B cell (primary cell): ENCODE measurements at places on chromosomes 6 and 20.

DNA sequence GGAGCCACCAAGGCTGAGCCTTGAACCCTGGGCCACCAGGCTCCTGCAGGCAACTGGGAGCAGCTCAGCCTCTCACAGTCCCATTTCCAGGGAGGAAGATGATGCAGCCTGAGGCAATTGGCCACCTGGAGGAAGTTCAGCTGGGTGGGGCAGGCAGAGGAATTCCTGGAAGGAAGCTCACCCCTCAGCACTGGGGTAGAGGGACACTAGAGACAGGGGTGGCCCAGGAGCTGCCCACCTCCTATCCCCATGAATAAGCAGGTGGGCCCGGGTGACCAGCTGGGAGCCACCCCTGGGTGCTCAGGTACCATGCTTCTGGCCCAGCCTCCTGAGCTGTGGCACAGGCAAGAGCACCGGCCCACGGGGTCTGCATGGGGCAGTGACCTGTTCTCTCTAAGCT lies 3.6 kb upstream of the HSPA12B start:
- DNase-seq, result no peak

DNA sequence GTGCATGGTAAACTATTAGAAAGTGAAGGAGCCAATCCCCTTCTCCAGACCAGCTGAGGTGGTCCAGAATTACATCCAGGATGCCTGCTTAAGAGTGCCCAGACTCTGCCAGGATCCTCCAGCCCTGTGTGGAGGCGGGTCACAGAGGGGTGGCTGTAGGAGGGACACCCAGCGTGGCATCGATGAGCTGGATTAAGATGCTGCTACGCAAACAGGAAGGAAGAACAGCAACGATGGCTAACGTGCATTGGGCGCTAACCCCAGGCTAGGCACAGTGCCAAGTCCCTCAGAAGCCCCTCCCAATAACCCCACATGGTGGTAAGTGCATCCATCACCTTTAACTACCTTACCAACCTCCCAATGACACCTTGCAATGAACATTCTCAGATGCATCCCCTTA lies 63.9 kb upstream of the MRPS10 start:
- DNase-seq, result no peak

DNA sequence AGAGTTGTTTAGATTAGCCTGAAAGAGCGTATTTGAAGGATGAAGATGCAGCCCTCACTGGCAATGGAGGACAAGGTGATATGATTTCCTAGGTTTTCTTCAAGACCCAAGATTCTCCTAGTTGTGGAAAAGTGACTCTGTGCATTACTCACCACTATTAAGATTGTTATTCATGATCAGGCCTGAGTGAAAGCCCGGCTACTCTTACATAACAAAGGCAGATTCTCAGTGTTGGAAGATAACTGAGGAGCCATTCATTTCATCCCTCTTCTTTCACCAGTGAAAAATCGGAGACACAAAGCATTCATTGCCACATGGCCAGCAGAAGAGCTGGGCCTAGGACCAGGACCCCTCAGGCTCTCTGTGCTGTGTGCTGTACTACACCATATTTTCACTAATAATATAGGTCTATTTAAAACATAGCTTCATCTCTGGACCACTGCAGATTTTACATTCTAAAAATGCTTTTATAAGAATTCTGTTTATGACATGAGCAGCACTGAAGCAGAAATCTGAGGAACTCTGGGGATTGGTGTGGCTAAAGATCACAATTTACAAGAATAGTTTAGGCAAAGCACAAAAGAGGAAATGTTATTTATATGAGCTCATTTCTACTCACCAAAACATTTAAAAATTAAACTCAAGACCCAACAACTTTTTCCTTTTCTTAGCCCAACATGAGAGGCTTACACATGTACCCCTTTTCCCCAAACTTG lies 181.9 kb upstream of the CCN2 start:
- DNase-seq, result peak; percentile 24

DNA sequence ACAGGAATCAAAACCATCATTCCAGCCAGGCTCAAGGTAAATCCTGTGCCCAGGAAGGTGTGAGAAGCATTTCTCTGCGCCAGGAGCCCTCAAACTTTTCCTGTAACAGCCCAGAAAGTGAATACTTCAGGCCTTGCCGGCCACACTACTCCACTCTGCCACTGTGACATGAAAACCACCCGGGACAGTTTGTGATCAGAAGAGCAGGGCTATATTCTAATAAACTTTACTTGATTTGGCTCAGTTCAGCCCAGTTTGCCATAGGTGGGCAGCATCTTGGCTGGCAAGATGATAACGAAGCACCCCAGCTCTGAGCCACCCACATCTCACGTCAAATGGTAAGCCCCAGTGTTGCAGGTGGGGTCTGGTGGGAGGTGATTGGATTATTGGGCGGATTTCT lies 249.4 kb downstream of the DLL1 start:
- no peak for DNase-seq

GRCh38 chr6:31826793-31827285 lies 699 bp upstream of the HSPA1B start:
- no peak for DNase-seq

DNA sequence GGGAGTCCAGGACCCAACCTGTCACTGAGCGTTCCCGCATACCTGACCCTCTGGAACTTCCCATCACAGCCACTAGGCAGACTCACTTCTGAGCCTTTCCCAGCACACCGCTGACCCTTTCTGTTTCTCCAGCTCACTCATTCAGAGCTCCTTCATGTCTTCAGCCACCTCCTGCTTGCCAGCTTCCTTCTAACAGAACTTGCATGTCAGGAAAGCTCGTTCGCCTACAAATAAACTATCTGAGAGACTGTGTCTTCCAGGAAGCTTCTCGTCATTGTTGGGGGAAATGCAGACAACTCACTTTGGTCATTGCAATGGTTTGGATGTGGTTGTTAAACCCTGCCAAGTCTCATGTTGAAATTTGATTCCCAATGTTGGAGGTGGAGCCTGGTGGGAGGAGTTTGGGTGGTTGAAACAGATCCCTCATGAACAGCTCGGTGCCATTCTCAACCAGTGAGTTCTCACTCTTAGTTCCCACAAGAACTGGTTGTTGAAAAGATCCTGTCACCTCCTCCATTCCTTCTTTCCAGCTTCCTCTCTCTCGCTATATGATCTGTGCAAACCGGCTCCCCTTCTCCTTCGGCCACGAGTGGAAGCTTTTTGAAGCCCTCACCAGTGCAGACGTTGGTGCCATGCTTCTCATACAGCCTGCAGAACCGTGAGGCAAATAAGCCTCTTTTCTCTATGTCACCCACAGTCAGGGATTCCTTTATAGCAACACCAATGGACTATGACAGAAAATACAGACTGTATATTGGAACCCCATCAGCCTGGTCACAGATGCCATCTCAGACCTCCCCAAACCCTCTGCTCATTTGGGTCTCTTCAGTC lies 1.4 kb upstream of the MUC21 start:
- no peak for DNase-seq

GRCh38 chr6:13368079-13368730 lies 39.9 kb upstream of the TBC1D7 start:
- no peak for DNase-seq

DNA sequence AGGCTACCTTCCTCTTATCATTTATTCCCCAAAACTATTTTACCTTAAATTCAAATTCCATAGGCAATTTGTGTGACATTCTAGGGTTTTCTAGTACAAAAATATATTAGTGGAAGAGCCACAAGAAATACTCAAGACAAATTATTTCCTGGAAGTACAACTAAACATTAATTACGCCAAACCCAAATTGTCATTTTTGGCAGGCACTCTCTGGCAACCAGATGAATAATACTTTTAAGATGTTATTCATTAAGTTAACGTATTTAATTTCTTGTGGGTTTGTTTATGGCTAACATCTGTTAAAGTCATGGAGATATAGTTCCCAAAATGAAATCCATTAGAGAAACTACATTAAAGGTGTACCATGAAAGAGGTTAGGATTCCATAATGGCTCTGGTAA lies 40.5 kb downstream of the HMGN3 start:
- DNase-seq, result no peak

- DNase-seq, result no peak
Measured at GRCh38 chr20:10770753-10771152, 97.0 kb upstream of the JAG1 start.

- DNase-seq, result no peak
Measured at GRCh38 chr6:111013144-111013915, 31.5 kb downstream of the RPF2 start.
